ENCODE measurements at places on chromosomes 6 and 20.
A peak's percentile ranks its signal among the peaks of the same experiment; 100 is the strongest.

GRCh38 chr6:106886922-106887797 lies 87.4 kb downstream of the CD24 start:
- DNase-seq, result no peak

DNA sequence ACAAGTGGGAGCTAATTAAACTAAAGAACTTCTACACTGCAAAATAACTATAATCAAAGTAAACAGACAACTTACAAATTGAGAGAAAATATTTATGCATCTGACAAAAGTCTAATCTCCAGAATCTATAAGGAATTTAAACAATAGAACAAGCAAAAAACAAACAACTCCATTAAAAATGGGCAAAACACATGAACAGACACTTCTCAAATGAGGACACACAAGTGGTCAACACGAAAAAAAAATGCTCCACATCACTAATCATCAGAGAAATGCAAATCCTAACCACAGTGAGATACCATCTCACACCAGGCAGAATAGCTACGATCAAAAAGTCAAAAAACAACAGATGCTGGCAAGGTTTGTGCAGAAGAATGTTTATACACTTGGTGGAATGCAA lies 36.2 kb downstream of the STMND1 start:
- DNase-seq, result no peak

DNA sequence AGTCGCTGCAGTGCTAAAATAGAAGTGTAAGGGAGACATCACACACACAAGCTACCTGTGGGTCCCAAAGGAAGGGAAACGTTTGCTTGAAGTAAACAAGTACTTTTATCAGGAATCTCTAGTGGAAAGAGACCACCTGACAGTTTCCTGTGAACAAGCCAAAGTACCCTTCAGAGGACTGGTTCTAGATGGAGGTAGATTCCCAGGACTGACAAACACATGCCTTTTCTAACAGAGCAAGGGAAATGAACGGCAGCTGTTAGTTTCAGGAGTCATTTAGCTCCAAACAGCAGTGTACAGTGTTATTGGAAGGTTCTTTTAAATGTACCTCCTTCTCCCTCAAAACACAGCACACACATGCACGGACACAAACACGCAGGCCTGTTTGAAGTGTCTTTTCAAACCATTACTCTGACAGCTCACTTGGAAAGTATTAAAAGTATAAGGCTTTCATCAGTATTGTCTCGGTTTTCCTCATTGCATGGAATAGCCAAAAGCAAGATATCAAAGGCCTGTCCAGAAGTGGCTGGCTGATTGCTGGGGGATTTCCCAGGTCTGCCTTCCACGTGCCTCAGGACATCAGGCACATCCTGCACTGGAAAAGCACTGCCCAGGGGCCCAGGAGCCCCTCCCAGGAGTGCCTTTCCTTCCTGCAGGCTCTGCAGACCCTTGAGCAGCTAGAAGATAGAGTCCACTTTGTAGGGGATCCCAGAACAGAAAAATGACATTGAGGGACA lies 393.2 kb upstream of the SOX4 start:
- DNase-seq, result no peak

- no peak for DNase-seq
These were observed 49.7 kb downstream of the KLHL31 start for GRCh38 chr6:53615633-53616449.

GRCh38 chr6:129314575-129314974 lies 395.4 kb downstream of the ARHGAP18 start:
- DNase-seq, result no peak

DNA sequence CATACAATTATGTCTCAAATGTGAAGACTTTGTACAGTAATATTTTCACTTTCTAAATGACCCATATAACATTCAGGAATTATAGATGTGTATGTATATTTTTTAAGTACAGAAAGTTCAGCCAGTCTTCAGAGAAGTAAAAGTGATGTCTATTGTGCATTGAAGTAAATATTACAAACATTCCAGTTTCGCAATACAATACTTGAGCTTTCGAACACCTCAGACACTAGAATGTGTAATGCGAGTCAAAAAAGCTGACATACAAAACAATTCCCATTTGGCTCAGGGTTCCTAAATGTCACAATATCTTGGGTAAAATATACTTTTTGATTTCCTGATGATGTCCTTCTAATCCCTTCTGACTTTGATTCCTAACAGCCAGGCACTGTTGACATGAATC lies 101.4 kb downstream of the ZNF217 start:
- DNase-seq, result no peak

- DNase-seq, result no peak
These were observed 84.2 kb downstream of the TTLL2 start for GRCh38 chr6:167409079-167409478.

DNA sequence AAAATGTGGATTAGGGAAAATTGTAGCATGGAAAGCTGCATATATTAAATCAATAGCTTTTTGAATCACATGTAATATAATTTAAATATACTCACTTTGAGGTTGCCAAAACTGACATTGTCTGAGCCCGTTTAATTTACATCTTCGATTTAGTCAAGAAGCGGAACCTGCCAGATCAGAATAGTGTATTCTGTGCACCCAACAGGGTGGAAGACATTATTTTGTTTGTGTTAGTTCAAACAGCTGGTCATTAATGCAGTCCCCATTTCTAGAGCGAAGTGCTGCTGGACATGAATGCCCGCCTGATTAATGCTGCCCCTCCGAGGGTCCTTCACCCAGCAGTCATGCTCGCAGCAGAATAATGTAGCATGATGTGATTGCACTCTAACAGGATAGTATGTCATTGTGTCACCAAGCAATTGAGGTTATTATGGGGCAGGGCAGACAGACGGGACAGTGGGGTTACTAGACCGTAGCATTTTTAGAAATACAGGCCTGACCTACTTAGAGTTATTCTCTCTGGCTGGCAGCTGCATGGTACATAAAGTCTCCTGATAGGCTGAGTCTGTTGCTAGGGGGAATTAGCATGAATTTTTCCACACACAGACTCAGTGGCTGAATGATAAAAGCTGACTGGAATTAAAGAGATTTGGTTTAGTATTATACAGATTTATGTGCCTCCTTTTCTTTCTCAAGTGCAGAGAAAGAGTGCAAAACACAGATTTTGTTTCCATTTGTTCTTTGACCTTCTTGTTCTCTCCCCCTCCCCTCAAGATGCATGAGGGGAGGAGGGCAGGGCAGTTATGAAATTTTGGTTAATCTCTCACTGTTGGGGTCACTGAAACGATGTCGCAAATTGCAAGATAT lies 147.1 kb downstream of the PRL start:
- DNase-seq, result no peak

GRCh38 chr20:45362804-45363610 lies at the start of gene SYS1:
Gene SYS1, plus strand, starts transcription at chr20:45363156. Its CDS starts 376 bp downstream, at chr20:45363532.
- DNase-seq, result peak; percentile 96

GRCh38 chr20:58143531-58143930 lies 84.9 kb downstream of the ANKRD60 start:
- no peak for DNase-seq

DNA sequence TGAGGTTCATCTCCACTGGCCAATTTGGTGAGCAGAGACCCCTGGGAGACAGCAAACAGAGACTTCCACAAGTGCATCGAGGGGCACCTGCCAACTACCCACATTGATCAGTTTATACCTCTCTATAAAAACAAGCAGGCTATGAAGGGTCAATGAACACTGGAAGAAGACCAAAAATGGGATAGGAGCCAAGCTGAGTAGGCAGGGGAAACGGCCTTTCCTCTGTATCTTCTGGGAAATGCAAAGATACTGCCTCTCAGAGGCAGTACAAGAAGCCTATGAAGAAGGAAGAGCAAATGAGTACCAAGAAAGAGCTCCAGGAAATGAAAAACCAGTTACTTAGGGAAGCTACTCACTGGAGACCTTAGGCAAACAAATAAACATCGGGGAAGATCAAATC lies 247.7 kb downstream of the GMDS start:
- no peak for DNase-seq
